ENCODE measurements at places on chromosomes 4 and X. TPM values are rescaled to one million over a fixed set of nuclear protein-coding genes. Genes with fewer than 3 reads are reported as not detected.

PASD1 gene
- polyA plus RNA-seq = not detected

KCTD8 gene
- 0.08 TPM for polyA plus RNA-seq

APOO gene
- polyA plus RNA-seq = 16.7 TPM

LRCH2 gene
- polyA plus RNA-seq = 16.1 TPM

CT45A8 gene
- polyA plus RNA-seq = not detected

DGKK gene
- polyA plus RNA-seq = 0.11 TPM

SOWAHD gene
- 0.66 TPM for polyA plus RNA-seq

FGFRL1 gene
- polyA plus RNA-seq = 20.8 TPM

AMBN gene
- polyA plus RNA-seq = not detected

NLGN4X gene
- 2.6 TPM for polyA plus RNA-seq

RPS6KA6 gene
- 9.1 TPM for polyA plus RNA-seq

NCAPG gene
- 19.8 TPM for polyA plus RNA-seq

HPSE gene
- 1.8 TPM for polyA plus RNA-seq

GPRIN3 gene
- polyA plus RNA-seq = 2.8 TPM

DCHS2 gene
- 3.0 TPM for polyA plus RNA-seq

SCML2 gene
- polyA plus RNA-seq = 9.2 TPM

PDE5A gene
- 60.5 TPM for polyA plus RNA-seq

HSD17B13 gene
- polyA plus RNA-seq = 0.84 TPM

L1CAM gene
- polyA plus RNA-seq = 0.48 TPM

PPARGC1A gene
- polyA plus RNA-seq = 5.3 TPM

TLR6 gene
- 1.8 TPM for polyA plus RNA-seq

CT45A2 gene
- polyA plus RNA-seq = 1.8 TPM

BCORL1 gene
- 15.5 TPM for polyA plus RNA-seq

PDE6B gene
- polyA plus RNA-seq = 19.1 TPM

SOD3 gene
- 18.4 TPM for polyA plus RNA-seq

PCDH18 gene
- polyA plus RNA-seq = 123 TPM

RTL5 gene
- polyA plus RNA-seq = 25.6 TPM

EMCN gene
- polyA plus RNA-seq = 44.8 TPM

SNX25 gene
- polyA plus RNA-seq = 17.5 TPM

EDA gene
- 4.0 TPM for polyA plus RNA-seq

PPP1R2C gene
- not detected for polyA plus RNA-seq

TGIF2LX gene
- not detected for polyA plus RNA-seq

BEND2 gene
- 0.17 TPM for polyA plus RNA-seq

PGAM4 gene
- polyA plus RNA-seq = 0.26 TPM

KLF3 gene
- 46.8 TPM for polyA plus RNA-seq

All from left lung (tissue), 14 donors.